ENCODE measurements at places on chromosomes 7 and 10. TPM values are rescaled to one million over a fixed set of nuclear protein-coding genes. Genes with fewer than 3 reads are reported as not detected.

DNA sequence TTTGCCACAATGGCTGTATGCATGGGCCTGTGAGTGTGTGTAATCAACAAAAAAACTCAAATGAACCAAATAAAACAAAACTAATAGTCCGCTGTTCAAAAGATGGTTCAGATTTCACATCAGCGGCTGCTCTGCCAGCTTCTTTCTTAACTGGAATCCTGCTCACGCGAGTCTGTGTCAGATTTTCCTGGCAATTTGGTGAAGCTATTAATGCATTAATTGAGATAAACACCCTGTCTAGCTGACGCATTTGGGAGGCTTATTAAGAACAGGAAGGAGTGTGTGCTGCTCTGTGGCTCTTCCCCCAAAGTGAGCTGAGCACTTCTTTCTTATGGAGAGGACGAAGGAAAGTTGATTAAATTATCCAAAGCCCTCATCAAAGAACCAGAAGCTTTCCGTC lies 336.6 kb upstream of the MKI67 start:
- no peak for DNase-seq

GRCh38 chr7:157587051-157587804 lies 250.4 kb downstream of the DNAJB6 start:
- peak; percentile 57 for DNase-seq

DGKB gene
- total RNA-seq, result 1.5 TPM

DNA sequence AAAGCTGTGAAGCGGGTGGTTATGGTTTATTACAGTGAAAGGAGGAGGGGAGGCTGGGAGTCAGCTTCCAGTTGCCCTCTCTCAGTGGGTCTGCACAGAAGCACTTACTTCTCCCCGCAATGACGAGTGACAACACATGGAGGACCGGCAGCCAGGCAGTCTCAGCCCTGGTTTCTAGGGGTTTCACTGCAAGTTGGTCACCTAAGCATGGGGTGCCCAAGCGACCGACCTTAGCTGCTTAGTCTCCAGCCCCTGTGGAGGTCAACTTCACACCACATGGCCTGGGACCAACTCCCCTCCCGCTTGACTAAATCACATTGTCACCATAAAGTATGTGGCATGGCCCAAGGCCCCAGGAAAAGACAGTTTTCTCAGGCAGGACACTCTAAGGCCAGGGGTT lies 99.9 kb upstream of the ZNF32 start:
- DNase-seq, result no peak

DNA sequence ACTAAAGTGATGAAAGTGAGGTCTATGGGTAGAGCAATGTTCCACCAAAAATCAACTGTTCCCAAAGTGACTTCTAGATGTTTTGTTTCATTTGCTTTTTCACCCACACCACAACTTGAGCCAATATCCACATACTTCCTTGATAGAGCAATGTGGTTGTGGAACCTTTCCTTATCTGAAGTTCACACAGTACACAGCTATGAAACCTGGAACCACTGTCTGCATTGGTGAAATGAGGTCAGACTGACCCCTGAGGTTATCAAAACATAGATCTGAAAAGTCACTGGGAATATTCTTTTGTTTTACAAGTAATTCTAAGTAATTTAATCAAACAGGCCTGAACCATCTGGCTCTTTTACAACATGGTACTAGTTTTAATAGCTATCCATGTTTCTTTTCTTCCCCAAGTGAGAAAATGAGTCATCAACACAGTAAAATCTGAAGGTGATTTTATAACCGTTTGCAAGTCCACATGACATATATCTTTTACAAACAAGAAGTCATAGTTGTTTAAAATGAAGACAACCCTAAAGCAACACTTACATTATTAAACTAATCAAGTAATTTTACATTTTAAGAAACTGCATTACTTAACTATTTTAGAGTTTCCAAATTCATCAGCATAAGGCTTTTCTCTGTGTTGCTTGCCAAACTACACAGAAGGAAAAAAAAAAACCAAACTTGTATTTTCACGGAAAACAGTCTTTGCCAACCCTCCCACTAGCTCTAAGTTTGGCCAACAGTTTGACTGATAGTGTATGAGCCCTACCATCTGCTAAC lies 80.3 kb downstream of the LRRC17 start:
- DNase-seq, result no peak
